Myocyte (in vitro differentiated cells): ENCODE measurements at places on chromosomes 6 and 20.
A peak's percentile ranks its signal among the peaks of the same experiment; 100 is the strongest.

GRCh38 chr6:7298113-7298512 lies 14.9 kb downstream of the SSR1 start:
- no peak for DNase-seq

DNA sequence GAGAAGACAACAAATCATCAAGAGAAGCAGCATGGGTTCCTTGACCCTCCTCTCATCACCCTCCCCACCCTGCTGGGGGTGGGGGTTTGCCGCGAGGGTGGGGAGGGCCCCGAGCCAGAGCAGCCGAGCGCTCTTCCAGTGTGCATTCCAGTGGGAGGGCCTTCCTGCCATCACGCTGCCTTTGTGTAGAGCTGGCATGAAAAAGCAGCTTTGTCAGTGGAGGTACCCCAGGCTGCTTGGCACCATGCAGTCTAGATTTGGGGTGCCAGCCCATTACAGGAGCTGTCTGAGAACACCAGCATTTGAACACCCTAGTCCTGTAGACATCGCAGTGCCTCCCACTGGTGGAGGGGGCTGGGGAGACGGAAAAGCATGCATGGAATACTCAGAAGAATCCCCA lies 12.2 kb downstream of the BAK1 start:
- DNase-seq, result no peak

DNA sequence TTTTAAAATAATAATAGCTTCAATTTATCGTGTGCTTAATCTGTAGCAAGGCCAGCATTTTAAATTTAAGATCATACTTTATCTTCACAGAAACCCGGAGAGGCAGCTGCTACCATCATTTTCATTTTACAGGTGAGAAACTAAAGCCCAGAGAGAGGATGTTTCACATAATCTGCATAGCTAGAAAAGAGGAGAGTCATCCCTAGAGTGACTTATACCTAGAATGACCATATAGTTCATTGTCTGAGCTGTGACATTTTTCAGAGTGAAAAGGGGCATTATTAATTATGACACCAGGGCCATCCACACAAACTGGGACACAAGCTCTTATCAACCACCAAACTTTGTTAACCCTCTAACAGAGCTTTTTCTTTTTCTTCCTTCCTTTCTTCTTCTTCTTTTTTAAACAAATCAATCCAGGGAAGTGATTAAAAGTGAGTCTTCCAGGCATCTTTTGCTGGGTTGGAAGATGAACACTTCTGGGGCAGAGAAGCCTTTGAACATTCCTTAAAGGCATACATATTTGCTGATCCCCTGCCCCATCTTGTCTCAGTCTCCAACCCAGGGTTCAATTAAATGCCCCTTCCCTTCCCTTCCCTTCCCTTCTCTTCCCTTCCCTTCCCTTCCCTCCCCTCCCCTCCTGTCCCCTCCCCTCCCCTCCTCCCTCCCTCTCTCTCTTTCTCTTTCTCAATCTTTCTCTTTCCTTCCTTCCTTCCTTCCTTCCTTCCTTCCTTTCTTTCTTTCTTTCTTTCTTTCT lies 272.5 kb upstream of the JAG1 start:
- DNase-seq, result no peak

DNA sequence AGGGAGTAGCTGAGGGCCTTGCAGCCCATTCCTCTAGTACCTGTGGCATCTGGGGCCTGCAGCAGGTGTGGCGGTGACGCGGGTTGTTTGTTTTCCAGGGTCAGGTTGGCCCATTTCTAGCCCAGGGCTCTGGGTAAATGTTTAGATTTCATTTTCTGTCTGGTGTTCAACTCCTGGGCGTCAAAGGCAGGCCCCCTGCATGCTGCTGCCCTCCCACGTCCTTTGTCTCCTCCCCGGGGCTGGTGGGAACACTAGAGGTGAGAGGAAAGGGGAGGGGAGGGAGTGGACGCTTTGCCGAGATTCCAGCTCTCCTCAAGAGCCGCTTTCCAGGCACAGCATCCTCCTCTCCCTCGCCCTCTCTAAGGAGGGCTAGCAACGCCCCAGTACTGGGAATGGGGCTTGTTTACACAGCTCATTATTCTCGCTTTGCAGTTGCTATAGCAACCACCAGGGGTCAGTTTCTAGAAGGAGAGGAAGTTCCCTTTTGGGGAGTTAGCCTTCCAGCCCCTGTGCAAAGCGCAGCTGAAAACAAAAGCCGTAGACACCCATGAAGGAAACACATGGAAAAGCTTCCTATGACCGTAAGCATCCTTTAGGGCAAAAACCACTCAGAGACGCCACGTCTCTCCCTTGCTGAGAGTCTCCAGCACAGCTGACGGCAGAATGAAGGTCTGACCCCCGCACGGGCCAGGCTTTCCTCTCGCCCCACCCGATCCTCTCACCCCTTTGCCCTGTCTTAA lies 170.6 kb downstream of the LY86 start:
- DNase-seq, result peak; percentile 64

DNA sequence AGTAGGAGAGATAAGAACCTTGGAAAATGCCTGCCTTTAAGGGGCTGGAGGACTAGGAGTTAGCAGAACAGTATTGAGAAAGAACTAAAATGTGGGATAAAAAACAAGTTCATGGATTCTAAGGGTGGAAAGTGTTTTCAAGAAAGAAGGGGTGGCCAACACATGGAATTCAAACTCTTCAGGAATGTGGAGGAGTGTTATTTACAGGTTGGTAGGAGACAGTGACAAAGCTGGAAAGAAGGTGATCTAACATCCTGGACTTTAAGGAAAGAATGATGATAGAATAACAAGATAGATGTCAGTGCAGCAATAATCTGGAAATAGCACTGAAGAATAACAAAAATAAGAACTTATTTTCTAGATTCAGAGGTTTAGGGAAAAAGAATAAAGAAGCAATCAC lies 54.0 kb upstream of the TNFRSF21 start:
- DNase-seq, result no peak

DNA sequence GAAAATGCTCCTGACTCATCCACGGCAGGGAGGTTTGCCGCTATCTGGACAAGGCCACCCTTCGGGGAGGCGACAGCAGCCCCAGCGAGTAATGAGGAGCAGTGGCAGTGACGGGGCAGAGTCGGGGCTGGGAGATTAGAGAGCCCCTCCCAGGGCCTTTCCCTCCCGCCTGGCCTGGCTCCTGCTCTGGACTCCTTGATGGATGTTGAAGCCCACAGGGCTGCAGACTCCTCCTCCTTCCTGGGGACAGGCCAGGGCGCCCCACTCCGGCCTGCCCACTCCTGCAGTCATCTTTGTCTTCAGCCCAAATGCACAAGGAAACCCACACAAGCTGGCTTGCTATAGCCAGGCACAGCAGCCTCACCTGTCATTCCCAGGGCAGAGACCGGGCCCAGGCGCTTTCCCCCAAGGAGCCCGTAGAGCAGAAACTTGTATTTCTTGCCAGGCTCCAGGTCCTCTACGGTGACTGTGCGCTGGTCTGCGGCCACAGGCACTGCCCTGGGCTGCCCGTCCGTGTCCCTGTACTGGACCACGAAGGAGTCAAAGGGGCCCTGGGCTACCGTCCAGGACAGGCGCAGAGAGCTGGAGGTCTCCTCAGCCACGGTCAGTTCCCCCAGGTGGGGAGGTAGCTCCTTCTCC lies 7.7 kb downstream of the CYP21A2 start:
- DNase-seq, result no peak

- DNase-seq, result peak; percentile 19
These were observed 20.6 kb downstream of the ENPP3 start for GRCh38 chr6:131657630-131658111.

DNA sequence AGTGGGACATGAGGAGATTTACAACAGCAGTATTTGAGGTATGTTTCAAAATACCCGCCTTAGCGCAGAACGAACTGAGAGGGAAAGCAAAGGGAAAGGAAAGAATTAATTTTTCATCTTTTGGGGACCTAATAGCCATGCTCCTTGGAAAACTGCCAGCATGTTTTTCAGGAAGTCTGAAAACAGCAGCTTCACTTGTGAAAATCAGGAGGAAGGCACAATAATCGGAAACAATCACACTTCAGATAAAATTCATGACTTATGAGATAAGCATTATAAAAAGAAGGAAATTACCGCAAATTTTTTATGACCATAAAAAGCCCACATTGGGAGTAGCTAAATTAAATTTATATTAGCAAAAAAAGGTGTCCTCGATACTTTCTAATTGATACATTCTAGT lies 541.1 kb downstream of the HAO1 start:
- no peak for DNase-seq

- no peak for DNase-seq
These were observed 551.1 kb upstream of the SYNCRIP start for GRCh38 chr6:86193821-86194220.

- DNase-seq, result peak; percentile 51
These were observed 409.9 kb upstream of the MARCKS start for GRCh38 chr6:113447088-113447831.

GRCh38 chr20:45087097-45087790 lies 13.7 kb downstream of the KCNS1 start:
- DNase-seq, result no peak

GRCh38 chr6:16228709-16229665 lies 9.4 kb upstream of the GMPR start:
- DNase-seq, result no peak

DNA sequence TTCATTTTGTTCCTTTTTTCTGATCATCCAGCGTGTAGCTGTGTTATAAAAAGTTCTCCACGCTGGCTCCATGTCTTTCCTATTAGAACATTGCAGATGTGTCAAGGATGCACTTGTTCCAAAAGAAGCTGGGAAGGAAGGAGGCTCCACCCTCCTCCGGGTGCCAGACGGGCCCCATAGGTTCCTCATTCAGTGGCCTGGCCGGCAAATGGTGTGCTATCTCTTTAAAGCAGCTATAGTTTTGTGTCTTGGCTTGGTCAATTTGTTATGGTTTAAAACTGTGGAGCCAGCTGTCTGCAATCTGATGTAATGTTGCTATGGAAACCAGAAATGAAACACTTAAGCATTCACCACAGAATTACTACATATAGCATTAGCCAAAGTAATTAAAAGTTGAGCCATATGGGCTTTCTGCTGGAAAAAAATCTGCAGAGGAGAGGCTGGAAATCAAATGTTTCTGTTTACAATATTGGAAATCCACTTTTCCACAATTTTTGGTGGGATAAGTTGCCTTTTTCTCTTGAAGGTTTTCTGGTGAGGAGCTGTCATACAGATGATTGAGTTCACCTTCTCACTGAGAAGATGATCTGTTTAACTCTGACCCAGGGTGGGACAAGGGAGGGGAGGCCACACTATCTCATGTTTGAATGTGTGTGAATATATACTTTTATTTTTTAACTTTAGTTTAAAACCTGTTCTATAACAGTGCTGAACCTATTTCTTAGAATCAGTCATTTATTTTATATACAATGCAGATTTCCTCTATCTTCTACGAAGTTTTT lies 167.4 kb downstream of the SASH1 start:
- DNase-seq, result peak; percentile 79

GRCh38 chr20:63738687-63739129 lies 868 bp upstream of the SLC2A4RG start:
- peak; percentile 18 for DNase-seq

DNA sequence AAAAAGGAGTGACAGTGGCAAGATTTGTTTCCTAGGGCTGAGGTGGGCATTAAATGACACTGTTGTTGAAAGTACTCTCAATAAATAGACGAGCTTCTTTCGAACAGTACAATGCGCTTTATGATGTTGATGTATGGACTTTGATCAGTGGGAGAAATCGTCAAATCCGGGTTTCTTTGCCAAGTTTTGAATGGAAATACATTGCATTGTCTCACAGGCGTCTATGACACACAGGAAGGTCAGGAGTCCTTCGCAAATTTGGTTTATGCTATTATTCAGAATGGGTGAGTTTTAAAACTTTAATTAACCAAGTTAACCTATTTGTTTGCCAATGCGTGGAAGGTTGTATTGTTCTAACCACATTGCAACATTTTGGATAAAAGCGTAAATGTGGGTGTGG lies 547.3 kb upstream of the SLC35B3 start:
- DNase-seq, result no peak

GRCh38 chr6:43990627-43991619 lies 136.3 kb downstream of the MRPL14 start:
- peak; percentile 88 for DNase-seq

GRCh38 chr20:38941726-38942389 lies 15.6 kb downstream of the FAM83D start:
- no peak for DNase-seq

DNA sequence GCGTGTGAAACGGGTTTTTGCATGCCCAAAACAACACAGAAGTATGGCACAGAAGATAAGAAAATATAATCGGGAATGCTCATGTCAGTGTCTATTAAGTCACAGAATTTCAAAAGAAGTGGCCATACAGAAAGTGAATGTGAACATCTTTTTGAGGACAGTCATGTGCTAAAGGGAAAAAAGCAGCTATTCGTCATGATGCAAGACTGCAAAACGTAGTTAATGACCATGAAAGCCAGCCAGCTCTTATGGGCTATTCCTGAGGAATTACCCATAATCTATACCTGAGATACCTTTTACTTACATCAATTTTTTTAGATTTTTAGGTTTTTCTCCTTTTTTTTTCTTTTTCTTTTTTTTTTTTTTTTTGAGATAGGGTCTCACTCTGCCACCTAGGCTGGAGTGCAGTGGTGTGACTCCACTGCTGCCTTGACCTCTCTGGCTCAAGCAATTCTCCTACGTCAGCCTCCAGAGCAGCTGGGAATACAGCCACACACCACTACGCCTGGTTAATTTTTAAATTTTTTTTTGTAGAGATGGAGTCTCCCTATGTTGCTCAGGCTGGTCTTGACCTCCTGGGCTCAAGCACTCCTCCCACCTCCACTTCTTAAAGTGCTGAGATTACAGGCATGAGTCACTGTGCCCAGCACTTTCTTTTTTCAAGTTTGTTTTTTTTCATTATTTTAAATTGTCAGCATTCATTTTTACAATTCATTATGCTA lies 18.1 kb upstream of the ZBP1 start:
- DNase-seq, result no peak

DNA sequence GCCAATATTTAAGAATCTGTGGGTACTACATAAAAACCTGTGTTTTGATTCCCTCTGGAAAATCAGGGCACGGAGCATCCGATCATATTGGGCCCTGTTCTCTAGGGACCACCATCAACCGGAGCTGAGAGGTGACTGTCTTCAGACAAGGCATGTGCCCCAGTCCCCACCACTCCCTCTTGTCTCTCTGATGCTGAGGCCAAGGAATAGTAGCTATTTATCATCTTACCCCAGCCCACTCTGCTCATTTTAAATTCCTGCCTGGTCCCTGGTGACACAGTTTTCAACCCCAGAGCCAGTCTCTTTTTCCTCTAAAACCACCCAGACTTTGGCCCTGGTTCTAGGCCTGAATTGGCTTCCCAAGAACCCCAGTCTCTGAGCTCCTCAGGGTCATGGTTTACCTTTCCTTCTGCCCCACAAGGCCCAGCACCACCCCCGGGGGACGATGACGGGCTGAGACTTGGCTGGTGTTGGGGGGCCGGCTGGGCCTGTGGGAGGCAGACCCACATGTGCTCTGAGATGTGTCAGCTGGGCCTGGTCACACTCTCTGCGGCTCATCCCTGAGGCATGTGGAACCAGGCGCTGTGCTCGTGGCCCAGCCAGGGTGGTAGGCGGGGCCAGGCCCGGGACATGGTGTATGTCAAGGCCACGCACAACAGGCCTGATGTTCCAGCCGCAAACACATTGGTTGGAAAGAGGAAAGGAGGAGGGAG lies 114.4 kb downstream of the CEBPB start:
- peak; percentile 93 for DNase-seq

GRCh38 chr6:36989264-36989663 lies 3.3 kb upstream of the MTCH1 start:
- no peak for DNase-seq
